ENCODE measurements at places on chromosomes 5 and 9.

GRCh38 chr5:86806206-86806605, 188.5 kb downstream of the COX7C start:
- no peak overlapping the region for H3K4me3 ChIP-seq
- no peak for DNase-seq
- H3K36me3 ChIP-seq: no peaks in the 10 kb centered on the region
- no peaks in the 10 kb centered on the region for H3K27me3 ChIP-seq

GRCh38 chr9:109799792-109800191, 19.8 kb downstream of the PALM2AKAP2 start:
- no peaks in the 10 kb centered on the region for H3K36me3 ChIP-seq
- DNase-seq: no peak
- peak overlapping the region; percentile 95 for H3K27ac ChIP-seq
- H3K4me1 ChIP-seq: peaks cover 29% of the 10 kb centered on the region

- peaks cover 12% of the 10 kb centered on the region for H3K4me1 ChIP-seq
- DNase-seq: no peak
- H3K27me3 ChIP-seq: no peaks in the 10 kb centered on the region
- H3K4me3 ChIP-seq: no peak overlapping the region
- no peaks in the 10 kb centered on the region for H3K36me3 ChIP-seq
These were observed 11.2 kb downstream of the ACO1 start for GRCh38 chr9:32395510-32396216.

DNA sequence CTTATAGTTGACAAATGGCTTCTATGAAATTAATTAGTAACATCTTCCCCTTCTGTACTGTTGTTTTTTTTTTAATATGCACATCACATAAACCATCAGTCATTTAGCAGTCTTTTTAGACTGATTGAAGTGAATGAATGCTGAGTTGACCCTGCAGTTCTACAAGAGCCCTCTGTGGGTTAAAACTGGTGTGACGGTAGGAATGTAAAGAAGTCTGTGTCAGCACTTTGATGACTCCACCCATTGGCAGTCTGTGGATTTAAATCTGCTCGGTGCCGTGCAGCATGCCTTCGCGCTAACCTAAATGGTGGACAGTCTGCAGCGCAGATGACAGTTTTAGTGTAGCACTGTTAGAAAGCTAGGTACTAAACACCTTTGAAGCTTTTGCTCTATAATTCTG, 3.1 kb downstream of the GTF3C4 start:
- no peak overlapping the region for H3K4me3 ChIP-seq
- H3K4me1 ChIP-seq: peaks cover 14% of the 10 kb centered on the region
- DNase-seq: no peak
- peaks cover 6% of the 10 kb centered on the region for H3K36me3 ChIP-seq
- no peaks in the 10 kb centered on the region for H3K27me3 ChIP-seq

GRCh38 chr5:14450018-14450524, 131.5 kb upstream of the OTULINL start:
- peak overlapping the region; percentile 51 for H3K27ac ChIP-seq
- DNase-seq: no peak
- no peaks in the 10 kb centered on the region for H3K27me3 ChIP-seq

DNA sequence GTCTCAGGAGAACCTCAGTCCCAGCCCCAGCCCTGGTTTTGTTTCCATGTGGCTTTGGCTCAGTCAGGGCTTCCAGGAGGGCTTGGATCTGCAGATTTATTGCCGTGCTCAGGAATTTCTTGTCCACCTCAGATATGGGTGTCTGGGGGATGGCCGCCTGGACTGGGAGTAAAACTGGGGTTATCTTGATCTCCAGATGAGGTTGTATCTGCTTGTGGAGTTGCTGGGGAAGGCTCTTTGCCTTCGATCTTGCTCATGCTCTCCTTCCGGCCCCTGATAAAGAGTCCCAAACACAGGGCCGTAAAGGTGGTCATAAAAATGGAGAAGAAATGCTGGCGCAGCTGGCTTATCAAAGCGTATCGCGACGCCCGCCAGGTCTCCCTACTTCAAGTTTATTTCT, 17.8 kb upstream of the PITX1 start:
- H3K4me3 ChIP-seq: no peak overlapping the region
- peaks cover 13% of the 10 kb centered on the region for H3K4me1 ChIP-seq
- H3K36me3 ChIP-seq: no peaks in the 10 kb centered on the region
- no peak overlapping the region for H3K27ac ChIP-seq

- no peak overlapping the region for H3K4me3 ChIP-seq
- no peaks in the 10 kb centered on the region for H3K36me3 ChIP-seq
- H3K27ac ChIP-seq: no peak overlapping the region
These were observed 26.9 kb downstream of the GOLM1 start for GRCh38 chr9:86072394-86072877.

DNA sequence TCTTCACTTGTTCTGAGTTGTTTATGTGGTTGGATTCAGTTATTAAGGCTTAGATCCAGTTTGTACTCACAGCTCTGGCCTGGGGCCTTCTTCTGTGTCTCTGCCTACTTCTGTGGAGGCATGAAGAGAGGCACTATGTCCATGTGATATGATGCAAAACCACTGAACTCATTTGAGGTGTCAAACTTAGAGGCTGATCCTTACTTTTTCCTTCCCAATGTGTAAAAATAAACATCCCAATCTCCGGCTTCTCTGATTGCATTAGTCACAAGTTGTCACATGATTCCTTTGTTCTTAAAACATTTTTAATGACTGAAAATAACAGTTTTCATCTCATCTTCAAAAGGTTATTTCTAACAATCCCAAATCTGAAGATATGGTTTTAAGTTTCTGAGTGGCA, 276.0 kb upstream of the RGMB start:
- H3K27ac ChIP-seq: no peak overlapping the region
- H3K4me1 ChIP-seq: no peaks in the 10 kb centered on the region
- H3K27me3 ChIP-seq: no peaks in the 10 kb centered on the region
- no peaks in the 10 kb centered on the region for H3K36me3 ChIP-seq
- no peak overlapping the region for H3K4me3 ChIP-seq

GRCh38 chr9:26033336-26033735, 355.1 kb upstream of the TUSC1 start:
- no peaks in the 10 kb centered on the region for H3K36me3 ChIP-seq
- H3K4me3 ChIP-seq: no peak overlapping the region
- DNase-seq: no peak
- no peaks in the 10 kb centered on the region for H3K4me1 ChIP-seq
- no peaks in the 10 kb centered on the region for H3K27me3 ChIP-seq
- no peak overlapping the region for H3K27ac ChIP-seq

- no peaks in the 10 kb centered on the region for H3K27me3 ChIP-seq
- no peaks in the 10 kb centered on the region for H3K36me3 ChIP-seq
- no peak overlapping the region for H3K4me3 ChIP-seq
- no peak overlapping the region for H3K27ac ChIP-seq
- peaks cover 29% of the 10 kb centered on the region for H3K4me1 ChIP-seq
These were observed 151.2 kb upstream of the ARRDC3 start for GRCh38 chr5:91534332-91534731.

DNA sequence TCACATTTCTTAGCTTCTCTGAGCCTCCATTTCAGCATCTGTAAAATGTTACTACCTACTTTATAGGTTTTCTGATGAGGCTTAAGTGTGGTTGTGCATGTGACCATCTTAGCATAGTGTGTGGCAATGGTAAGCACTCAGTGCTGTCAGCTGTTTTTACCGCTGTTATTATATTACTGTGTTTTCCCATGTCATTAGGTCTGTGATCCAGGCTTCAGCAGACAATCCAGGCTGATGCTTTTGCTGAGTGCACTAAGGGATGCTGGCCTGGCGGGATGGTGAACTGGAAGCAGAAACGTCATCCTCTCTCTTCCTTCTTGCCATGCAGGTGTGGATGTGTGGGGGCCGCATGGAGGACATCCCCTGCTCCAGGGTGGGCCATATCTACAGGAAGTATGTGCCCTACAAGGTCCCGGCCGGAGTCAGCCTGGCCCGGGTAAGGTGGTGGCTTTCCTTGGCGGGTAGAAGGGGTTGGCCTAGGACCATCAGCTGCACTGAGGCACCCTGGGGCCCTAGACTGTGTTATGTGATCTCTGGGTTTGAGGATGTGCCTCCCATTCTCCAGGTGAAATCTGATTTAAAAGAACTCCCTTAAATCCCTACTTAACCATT, 41.9 kb upstream of the SAP30L start:
- no peaks in the 10 kb centered on the region for H3K36me3 ChIP-seq
- DNase-seq: no peak
- H3K27ac ChIP-seq: no peak overlapping the region
- no peaks in the 10 kb centered on the region for H3K27me3 ChIP-seq
- peaks cover 3% of the 10 kb centered on the region for H3K4me1 ChIP-seq

DNA sequence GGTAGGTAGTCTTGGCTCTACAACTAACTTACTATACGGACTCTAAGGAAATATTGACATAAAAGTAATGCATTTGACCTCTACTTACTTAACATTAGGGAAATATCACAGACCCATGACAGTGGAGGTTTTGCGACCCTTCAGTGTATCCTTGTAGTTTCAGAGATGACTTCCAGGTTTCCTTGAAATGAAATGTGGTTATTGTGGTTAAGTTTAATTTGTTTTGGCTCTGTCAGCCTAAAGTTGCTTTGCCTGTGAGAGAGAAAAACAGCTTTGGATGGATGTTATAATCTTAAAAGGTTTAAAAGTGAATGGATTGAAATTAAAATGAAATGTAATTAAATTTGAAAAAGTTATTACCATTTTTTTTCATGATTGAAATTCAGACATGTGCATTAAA, 42.9 kb downstream of the LRRTM2 start:
- H3K36me3 ChIP-seq: peaks cover 3% of the 10 kb centered on the region
- no peak for DNase-seq
- peaks cover 6% of the 10 kb centered on the region for H3K4me1 ChIP-seq
- no peaks in the 10 kb centered on the region for H3K27me3 ChIP-seq

DNA sequence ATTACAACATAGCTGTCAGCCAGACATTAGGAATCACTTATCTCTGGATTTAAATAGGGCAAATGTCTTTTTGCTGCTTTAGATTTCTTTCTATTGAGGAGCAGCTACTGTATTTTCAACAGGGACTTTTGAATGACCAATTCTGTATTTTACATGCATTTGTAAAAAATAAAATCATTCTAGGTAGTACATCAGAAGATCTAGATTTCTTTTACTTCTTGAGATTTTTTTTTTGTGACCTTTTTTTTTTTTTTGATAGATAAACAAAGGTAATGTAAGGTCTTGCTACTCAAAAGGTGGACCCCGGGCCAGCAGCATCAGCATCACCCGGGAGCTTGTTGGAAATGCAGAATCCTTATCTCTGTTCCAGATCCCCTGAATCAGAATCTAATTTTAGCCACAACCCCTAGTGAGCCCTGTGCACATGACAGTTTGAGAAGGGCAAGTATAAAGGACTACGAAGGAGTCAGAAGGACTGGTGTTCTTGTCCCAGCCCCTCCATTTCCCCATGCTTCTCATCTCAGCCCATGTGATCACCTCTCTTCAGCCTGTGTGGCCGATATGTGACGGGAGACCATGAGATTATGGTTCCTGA, 37.7 kb upstream of the CKMT2 start:
- no peak overlapping the region for H3K27ac ChIP-seq
- H3K4me1 ChIP-seq: peaks cover 9% of the 10 kb centered on the region
- DNase-seq: no peak
- no peaks in the 10 kb centered on the region for H3K27me3 ChIP-seq
- H3K36me3 ChIP-seq: no peaks in the 10 kb centered on the region

DNA sequence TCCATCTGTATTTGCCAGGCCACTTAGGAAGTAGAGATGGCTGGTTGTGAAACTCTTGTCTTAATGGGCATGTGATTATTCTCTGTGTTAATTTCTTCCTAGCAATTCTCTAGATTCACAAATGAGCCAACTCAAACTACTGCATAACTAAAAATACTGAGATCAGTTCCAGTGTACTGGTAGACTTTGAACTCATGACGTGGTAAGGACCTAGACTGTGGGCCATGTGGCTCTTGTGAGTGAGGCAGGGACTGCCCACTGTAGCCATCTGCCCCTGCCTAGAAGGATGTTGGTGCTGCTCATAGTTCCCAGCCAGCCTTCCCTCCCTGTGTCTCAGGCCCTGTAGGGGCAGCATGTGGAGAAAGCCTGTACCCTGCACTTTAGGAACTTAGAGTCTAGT, 47.4 kb downstream of the CYSTM1 start:
- no peak overlapping the region for H3K4me3 ChIP-seq
- DNase-seq: no peak
- H3K27ac ChIP-seq: no peak overlapping the region
- H3K4me1 ChIP-seq: peaks cover 41% of the 10 kb centered on the region
- H3K36me3 ChIP-seq: no peaks in the 10 kb centered on the region

- no peaks in the 10 kb centered on the region for H3K4me1 ChIP-seq
- no peak overlapping the region for H3K27ac ChIP-seq
These were observed 602.6 kb upstream of the ADAMTS16 start for GRCh38 chr5:4537489-4537888.

DNA sequence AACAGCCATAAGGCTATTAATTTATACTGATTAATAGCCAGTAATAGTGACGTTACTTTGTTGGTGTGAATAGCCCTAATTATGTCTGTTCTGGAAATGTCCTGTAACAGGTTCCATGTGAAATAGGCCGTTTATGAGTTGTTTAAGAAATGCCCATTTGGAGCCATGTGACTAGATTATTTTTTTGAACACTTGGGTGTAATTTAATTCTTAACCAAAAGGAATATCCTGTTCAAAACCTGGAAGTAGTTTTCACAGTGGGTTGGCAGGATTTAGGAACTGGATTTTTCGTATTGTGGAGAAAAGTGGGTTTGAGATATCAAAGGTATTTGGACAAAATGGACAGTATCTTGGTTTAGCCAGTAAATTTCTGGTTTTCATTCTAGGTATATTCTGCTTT, 1.3 kb downstream of the TENT2 start:
- H3K27ac ChIP-seq: peak overlapping the region; percentile 89
- no peaks in the 10 kb centered on the region for H3K27me3 ChIP-seq
- H3K4me1 ChIP-seq: peaks cover 24% of the 10 kb centered on the region
- peak overlapping the region; percentile 99 for H3K4me3 ChIP-seq
- DNase-seq: no peak
- peaks cover 11% of the 10 kb centered on the region for H3K36me3 ChIP-seq

DNA sequence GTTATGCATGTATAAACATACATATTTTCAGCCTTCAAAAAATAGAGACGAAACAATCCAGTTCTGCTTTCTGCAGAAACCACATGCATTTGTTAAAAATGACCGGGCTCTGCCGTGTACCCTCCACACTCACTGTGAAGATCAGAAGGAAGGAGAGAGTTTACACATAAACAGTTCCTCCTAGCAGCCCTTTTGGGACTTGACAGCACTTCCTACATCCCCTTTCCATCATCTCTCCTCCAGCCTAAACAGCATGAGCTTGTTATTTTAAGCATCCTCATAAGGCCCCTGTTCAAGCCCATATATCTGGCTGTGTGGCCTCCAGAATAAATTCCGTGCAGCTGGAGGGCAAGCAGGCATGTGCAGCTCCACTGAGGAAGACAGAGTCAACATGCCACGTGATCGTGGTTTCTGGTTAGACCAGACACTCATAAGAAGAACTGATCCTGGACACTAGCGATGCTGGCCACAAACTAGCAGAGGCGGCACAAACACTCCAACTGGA, 42.2 kb downstream of the NIPAL4 start:
- H3K4me1 ChIP-seq: no peaks in the 10 kb centered on the region
- H3K27me3 ChIP-seq: no peaks in the 10 kb centered on the region
- DNase-seq: no peak

DNA sequence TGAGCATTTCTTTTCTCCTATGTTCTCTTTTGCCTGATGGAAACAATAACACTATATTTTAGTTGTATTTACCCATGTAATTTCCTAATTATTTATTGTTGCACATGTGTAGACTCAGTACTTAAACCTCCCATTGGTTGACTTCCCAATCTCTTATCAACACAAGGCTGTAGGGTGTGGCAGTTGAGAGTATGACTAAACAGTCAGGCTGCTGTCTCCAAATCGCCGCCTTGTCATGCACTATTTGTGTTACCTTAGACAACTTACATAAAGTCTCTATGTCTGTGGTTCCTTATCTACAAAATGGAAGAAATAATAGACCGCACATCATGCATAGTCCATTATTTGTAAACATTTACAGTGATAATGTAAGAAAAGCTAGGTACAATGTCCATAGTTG, 68.9 kb upstream of the EFNA5 start:
- H3K27me3 ChIP-seq: no peaks in the 10 kb centered on the region
- no peak overlapping the region for H3K27ac ChIP-seq
- no peak for DNase-seq
- H3K36me3 ChIP-seq: no peaks in the 10 kb centered on the region

Data from thoracic aorta (tissue), 2 donors.